ENCODE measurements at places on chromosomes 5 and 9.
A peak's percentile ranks its signal among the peaks of the same experiment; 100 is the strongest.

DNA sequence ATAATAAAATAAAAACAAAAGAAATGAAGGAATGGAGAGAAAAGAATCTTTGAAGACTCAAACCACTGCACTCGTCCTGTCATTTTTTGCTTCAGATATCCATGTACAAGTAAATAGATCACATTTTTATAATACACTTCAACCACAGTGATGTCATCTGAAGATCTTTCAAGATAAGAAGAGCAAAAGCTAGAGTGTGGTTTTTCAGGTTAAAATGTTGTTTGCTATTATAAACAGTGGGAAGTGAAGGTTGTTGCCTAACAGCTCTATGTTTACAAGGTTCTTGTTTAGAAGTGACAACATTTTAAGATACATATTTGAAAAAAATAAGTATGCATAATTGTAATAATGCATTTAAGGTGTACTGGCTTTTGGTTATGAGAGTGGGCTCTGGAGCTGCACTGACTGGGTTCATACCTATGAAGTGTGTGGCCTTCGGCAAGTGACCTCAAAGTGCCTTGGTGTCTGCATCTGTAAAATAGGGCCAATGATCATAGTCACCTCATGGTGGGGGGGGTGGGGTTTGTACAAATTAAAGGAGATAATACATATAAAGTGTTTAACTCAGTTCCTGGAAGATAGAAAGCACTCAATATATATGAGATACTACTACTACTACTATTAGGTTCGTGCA is 45.5 kb upstream of the IL7R start:
- no peak for DNase-seq

DNA sequence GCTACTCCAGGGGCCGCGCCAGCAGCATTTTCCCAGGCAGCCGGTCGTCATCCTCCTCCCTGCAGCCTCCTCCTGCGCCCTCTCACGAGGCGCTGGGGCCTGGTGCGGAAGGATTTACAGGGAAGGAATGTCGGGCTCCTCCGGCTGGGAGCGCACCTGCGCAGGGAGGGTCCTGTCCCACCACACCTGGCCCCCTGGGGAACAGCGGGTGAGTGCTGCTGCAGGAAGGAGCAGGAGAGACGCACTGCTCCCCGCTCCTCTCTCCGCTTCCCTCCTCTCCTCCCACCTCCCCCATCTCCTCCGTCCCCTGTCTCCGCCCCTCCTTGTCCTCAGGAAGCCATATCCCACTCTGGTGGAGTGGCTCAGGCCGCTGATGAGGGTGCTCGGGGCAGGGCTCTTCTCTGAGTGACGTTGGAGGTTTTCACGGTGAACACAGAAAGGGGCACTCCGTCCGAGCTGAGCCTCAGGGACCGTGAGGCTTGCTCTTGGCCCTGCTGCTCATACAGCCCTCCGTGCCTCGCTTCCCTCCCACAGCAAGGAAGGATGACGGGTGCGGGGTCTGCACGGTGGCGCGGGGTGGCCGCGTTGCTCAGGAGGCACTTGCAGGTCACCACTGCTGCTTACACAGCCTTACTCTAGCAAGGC is 31.3 kb downstream of the IRX4 start:
- no peak for DNase-seq

GRCh38 chr5:148659641-148660345 is 5.5 kb upstream of the HTR4 start:
- no peak for DNase-seq

GRCh38 chr5:6448622-6449464 is at the start of gene UBE2QL1:
Gene UBE2QL1, plus strand, starts transcription at chr5:6448859. Its CDS starts 35 bp downstream, at chr5:6448894.
- no peak for DNase-seq

- no peak for DNase-seq
Observed at GRCh38 chr9:70696694-70697335, 282.4 kb upstream of the KLF9 start.

DNA sequence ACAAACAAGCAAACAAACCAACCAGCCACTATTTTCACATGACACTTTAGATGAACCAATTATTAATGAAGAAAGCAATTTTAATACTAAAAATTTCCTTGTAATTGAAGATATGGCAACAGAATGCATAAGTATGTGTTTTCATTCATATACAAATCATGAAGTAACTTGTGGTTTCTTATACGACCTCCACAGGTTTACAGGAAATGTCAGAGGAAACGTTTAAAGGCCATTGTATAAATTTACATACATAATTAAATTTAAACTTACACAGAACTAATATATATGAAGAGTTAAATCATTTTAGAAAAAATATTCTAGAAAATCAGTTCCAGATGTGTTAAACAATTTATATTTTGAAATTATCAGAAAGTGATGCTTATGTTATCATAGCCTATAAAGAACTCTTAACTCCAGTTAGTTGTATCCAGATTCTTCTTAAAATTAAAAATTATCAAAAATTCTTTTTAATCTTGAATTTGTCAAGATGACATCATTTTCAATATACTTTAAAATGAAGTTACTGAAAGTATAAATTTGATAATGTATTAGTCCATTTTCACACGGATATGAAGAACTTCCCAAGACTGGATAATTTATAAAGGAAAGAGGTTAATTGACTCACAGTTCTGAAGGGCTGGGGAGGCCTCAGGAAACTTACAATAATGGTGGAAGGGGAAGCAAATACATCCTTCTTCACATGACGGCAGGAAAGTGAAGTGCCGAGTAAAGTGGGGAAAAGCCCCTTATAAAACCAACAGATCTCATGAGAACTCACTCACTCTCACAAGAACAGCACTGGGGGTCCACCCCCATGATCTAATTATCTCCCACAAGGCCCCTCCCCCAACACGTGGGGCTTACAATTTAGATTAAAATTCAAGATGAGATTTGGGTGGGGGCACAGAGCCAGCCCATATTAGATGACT is 192.0 kb downstream of the PIK3R1 start:
- DNase-seq = no peak

DNA sequence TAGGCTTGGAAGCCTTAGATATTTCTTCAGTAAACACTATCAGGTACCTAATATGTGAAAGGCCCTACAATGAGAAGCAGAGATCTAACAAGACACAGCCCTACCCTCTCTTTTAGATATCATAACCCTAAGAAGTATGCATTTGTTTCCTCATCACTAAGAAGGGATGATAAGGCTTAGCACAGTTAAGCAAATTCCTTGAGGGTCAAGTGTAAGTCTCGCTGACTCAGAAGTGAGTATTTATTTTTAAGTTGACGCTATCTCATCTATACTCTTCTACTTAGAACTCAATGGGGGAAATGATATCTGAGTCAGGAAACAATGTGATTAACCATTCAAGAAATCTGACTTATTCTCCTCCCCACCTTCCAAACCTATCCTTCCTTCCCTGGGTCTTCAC is 149.7 kb downstream of the ESM1 start:
- no peak for DNase-seq

DNA sequence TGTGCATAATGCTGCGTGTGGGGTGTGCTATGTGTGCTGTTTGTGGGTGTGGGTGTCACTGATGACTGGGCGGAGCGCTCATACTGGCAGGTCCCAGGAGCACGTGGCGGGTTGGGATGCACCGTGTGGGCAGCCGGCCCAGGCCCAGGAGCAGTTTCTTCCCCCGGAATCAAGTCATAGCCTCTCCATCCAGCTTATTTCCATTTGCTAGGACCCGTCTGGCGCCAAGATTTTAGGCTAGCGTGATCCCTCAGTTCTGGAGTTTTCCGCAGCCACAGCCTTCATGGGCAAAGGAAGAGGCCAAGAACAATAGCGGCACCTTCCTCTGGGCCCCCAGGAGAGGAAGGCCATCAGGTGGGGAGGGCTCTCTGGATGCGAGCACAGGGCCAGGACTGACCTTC is 43.3 kb upstream of the NEURL1B start:
- DNase-seq = peak; percentile 63

DNA sequence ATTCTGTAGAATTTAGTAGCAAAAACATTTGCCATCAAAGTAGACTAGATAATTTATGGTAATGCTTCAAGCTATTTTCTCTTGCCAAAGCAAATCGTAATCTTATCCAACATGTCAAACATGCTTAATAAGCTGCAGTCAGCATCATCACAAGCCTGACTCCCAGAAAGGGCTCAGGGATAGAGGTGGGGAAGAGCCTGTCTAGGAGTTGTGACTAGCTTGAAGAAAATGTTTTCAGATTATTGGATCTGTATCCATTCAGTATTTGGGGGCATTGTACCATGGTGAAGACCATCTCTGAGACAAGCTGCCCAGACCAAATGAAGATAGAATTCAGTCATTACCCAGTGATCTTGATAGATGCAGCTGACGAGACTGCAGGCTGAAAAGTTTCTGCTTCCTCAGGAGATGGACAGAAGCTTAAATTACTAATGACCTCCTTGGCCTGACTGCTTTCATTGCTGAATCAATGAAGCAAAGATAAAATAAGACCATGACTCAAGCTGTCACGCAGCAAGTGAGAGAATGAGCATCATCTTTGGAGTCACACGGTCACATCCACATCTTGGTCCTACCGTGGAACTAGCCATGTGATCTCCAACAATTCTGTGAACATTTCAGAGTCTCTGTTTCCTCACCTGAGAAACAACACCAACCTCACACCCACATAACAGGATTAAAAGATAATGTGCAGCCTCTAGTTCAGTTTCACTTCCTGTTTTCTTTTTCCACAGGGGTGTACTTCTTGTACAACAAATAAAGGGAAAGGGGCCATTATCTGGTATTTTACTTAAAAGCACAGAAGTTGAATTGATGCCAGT is 9.4 kb downstream of the ERAP2 start:
- no peak for DNase-seq

DNA sequence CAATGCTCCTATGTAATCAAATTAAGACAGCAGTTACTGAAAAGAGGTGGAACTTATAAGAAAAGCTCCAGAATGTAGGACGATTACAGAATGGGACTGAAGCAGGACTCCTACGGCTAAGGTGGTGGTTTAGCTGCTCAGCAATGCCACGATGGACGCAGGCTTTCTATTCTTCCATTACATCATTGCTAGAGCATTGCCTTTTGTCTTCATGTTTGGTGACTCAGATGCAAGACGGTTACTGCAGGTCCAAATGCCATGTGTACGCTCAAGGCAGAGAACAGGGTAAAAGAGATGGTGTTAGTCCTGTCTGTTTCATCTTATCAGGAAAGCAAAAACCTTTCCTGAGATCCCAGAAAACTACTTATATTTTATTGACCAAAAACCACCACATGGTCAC is 255.1 kb downstream of the ZSWIM6 start:
- no peak for DNase-seq

- DNase-seq = no peak
Observed at GRCh38 chr9:31355965-31356364, 1028.5 kb upstream of the ACO1 start.

All from uterus (tissue), 4 donors.